Chondrocyte (in vitro differentiated cells): ENCODE measurements at places on chromosomes 2 and 18.

GRCh38 chr2:44120428-44120827, 48.2 kb upstream of the PPM1B start:
- H3K27me3 ChIP-seq: peaks cover 2% of the 10 kb centered on the region
- DNase-seq: no peak
- no peak overlapping the region for H3K27ac ChIP-seq

DNA sequence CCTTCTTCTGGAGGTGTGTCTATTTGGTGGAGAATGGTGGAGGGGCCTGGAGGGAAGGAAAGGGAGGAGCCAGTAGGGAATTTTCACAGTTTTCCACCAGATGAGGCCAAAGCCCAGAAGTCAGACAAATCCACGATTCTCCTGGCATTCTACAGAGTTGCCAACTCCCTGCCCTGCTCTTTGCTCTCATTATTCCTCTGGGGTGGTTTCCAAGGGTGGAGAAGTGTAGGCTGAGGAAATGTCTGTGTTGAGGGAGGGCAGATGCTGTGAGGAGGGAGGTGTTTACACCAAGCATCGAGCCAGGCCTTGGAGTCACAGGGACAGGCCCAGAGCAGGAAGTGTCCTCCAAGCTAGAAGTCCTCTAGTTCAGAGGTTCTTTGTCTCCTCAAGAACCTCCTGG, 124.1 kb upstream of the LGALSL start:
- H3K27me3 ChIP-seq: no peaks in the 10 kb centered on the region
- peaks cover 40% of the 10 kb centered on the region for H3K4me1 ChIP-seq
- DNase-seq: no peak
- H3K36me3 ChIP-seq: no peaks in the 10 kb centered on the region
- peak overlapping the region; percentile 93 for H3K27ac ChIP-seq

DNA sequence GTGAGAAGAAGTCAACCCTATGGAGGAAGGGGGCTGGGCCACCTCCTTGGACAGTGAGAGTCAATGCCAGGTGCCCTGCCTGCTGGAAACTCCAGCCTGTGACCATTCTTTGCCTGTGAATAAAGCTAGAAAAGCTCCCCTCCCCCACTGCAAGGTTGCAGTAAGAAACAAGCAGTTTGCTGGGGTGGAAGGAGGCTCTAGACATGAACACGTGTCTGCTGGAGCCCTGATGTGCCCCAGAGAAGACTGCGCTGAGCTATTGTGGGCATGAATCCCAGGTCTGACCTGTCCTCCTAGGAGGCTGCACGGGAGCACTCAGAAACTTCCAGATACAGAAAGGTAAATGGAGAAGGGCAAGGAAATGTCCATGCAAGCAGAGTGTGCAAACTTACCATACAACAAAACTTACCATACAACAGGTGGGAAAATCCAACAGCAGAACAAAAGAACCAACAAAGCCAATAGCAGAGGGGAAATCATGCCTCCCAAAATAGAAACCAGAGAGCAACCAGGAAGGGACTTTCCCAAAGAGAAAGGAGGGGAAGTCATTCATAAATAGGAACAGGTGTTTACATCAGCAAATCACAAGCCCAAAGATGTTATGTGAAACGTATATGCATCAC, 278.7 kb downstream of the BCL2 start:
- peaks cover 31% of the 10 kb centered on the region for H3K27me3 ChIP-seq
- no peaks in the 10 kb centered on the region for H3K4me1 ChIP-seq
- no peak for DNase-seq
- peaks cover 4% of the 10 kb centered on the region for H3K36me3 ChIP-seq
- no peak overlapping the region for H3K27ac ChIP-seq

DNA sequence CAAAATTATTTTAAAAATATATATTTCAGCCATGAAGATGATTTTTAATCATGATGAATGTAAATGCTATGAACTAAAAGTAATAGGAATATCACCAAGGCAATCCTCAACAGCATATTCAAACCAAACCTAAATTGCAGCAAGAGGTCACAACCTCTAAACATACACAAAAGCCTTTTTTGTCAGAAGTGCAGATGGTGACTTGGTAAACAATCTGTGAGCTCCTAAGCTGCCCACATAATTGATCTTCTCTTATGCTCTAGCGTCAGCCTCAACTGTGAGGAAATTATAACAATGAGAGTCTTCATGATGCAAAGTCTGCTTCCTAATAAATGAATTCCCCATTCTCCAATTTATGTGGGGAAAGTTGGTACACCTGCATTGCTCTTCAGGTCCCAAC, 113.2 kb downstream of the TSN start:
- no peak for DNase-seq
- no peaks in the 10 kb centered on the region for H3K4me1 ChIP-seq
- no peak overlapping the region for H3K4me3 ChIP-seq
- no peaks in the 10 kb centered on the region for H3K36me3 ChIP-seq
- H3K27ac ChIP-seq: no peak overlapping the region

DNA sequence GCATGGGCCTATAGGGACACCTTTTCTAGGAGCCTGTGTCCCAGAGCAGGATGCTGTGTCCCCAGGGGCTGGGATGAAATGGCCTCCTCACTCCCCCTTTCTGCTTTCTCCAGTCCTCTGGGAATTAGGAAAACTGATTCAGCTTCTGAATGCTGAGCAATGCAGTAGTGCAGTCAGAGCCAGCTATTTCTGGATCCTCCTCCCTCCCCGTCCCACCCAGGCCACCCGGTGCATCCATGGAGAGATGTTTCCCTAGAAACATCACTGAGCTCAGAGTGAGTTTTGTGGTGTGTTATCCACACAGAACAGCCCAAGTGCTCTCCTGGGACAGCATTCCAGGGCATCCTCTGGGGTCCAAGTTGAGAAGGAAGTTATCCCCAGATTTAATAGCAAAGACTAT, 125.5 kb downstream of the LOXHD1 start:
- no peaks in the 10 kb centered on the region for H3K4me1 ChIP-seq
- no peak overlapping the region for H3K4me3 ChIP-seq
- H3K36me3 ChIP-seq: no peaks in the 10 kb centered on the region
- no peak overlapping the region for H3K27ac ChIP-seq
- H3K27me3 ChIP-seq: peaks cover 29% of the 10 kb centered on the region

DNA sequence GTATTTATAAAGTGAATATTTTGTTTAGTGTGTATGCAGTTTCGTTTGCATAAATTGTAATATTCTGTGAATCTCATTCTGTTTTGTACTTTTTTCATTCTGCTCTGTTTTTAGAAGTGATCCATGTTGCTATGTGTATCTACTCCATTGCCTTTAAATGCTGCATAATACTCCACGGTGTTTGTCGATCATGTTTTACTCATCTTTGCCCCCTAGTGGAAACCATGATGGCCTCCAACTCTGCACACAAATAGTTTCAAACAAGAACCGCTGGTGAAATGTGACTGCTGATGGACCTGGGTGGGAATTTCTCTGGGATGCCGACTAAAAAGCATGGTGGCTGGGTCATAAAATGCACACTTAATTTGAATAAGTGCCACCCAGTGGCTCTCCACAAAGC, 32.0 kb upstream of the SKOR2 start:
- H3K27ac ChIP-seq: no peak overlapping the region
- no peak for DNase-seq
- H3K4me3 ChIP-seq: no peak overlapping the region
- peaks cover 23% of the 10 kb centered on the region for H3K27me3 ChIP-seq
- H3K4me1 ChIP-seq: no peaks in the 10 kb centered on the region

DNA sequence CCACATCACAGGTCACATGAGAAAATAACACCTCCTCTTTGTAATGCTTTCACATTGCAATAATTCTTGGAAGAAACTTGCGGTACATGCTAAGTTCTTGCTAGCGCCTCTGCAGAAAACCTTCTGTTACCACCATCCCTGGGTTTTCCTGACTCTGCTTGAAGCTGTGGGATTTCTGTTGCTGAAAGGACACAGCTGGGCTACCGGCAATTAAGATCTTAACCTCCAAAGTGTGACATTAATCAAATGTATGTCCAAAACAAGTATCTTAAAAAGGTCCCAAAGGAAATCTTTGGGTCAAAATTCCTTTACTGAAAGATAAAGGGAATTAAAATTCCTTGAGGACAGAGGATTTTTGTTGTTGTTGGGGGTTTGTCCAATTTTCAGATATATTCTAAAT, 7.5 kb downstream of the CCBE1 start:
- peaks cover 2% of the 10 kb centered on the region for H3K27me3 ChIP-seq
- DNase-seq: no peak
- H3K4me1 ChIP-seq: peaks cover 26% of the 10 kb centered on the region
- H3K27ac ChIP-seq: no peak overlapping the region

DNA sequence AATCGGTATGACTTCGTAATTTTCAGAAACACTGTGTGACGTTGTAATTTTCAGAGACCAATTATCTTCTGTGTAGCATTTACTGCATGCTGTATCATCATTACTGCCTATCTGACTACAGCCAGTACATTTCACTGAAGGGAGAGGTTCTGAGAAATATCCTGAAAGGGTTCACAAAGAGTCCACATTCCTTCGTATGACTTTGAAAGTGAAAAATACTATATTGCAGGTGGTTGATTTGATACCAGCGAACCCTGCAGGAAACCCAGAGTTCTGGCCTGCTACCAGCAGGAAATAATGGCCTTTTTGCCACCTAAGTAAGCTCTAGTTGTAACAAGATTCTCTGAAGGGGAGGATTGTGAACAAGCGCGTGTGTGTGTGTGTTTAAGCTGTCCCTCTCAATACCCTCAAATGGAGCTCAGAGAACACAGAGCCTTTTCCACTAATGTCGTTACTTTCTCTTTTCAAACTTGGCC, 155.5 kb downstream of the ARHGAP28 start:
- H3K27ac ChIP-seq: no peak overlapping the region
- peaks cover 7% of the 10 kb centered on the region for H3K36me3 ChIP-seq
- no peak for DNase-seq
- H3K4me1 ChIP-seq: peaks cover 26% of the 10 kb centered on the region

- DNase-seq: no peak
- peaks cover 3% of the 10 kb centered on the region for H3K4me1 ChIP-seq
- H3K4me3 ChIP-seq: no peak overlapping the region
- no peaks in the 10 kb centered on the region for H3K36me3 ChIP-seq
Measured at GRCh38 chr2:166984797-166985196, 96.5 kb downstream of the XIRP2 start.

DNA sequence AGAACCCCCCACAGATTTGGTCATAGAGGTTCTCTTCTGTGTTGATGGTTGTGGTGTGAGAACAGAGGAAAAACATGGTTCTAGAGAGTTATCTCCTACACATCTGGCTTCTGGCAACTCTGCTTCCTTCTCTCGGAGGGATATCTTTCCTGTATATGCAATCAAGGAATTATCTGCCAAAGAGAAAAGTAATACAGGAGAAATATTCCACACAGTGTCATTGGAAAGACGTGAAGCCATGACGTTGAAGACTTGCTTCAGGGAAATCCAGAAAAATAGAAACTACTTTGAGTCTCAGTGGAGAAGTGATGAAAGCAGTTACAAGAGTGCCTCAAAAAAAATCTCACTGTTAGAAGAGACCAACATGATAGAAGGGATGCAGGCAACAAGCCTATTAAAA, 78.5 kb downstream of the RAB31 start:
- H3K4me3 ChIP-seq: no peak overlapping the region
- DNase-seq: no peak
- H3K27ac ChIP-seq: no peak overlapping the region
- H3K4me1 ChIP-seq: peaks cover 47% of the 10 kb centered on the region

GRCh38 chr2:37449761-37450296, 105.4 kb downstream of the QPCT start:
- no peaks in the 10 kb centered on the region for H3K36me3 ChIP-seq
- no peak overlapping the region for H3K4me3 ChIP-seq
- H3K27ac ChIP-seq: no peak overlapping the region
- H3K4me1 ChIP-seq: peaks cover 22% of the 10 kb centered on the region
- no peaks in the 10 kb centered on the region for H3K27me3 ChIP-seq
- DNase-seq: no peak

GRCh38 chr2:178275600-178275999, 81.3 kb downstream of the OSBPL6 start:
- no peak overlapping the region for H3K4me3 ChIP-seq
- no peak overlapping the region for H3K27ac ChIP-seq
- H3K36me3 ChIP-seq: no peaks in the 10 kb centered on the region
- H3K4me1 ChIP-seq: peaks cover 27% of the 10 kb centered on the region
- no peaks in the 10 kb centered on the region for H3K27me3 ChIP-seq

DNA sequence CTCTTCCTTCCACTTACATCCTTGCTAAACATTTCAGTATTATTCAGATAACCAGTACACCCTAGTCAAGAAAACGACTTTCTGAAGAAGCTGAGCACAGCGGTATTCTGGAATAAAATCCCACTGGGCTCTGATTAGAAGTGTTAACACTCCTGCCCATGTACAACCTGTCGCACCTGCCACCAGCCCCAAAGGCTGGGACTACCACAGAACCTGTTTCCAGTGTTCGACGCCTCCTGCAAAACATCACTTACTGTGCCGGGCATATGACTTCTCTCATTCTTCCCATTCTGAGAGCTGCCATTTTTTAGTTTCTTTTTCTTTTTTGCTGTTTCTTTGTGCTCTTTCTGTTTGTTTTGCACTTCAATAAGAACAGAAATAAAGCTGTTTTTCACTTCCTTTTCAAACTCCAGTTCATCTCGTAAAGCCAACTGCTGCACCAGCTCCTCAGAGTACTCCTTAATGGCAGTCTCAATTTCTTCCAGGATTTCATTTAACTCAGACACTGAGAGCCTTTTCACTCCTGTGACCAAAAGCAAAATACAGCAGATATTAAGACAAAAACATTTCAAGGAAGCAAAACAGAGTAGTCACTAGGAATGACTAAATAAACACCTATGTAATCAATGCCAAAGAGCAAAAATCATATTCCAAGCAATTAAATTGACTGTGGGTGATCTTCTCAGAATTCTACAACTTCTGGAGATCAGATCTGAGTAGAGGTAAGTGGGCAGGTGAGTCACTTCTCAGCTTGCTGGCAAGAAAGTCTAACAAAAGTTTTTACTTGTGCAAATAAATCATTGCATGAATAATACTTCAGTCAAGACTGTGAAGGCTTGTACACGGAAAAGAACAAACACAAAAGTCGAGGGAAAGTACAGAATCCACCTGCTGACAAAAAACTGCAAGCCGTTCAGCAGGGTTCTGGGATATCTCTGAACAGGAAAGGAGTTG, 19.3 kb downstream of the FEZ2 start:
- peaks cover 18% of the 10 kb centered on the region for H3K4me1 ChIP-seq
- H3K4me3 ChIP-seq: no peak overlapping the region
- no peak for DNase-seq
- no peaks in the 10 kb centered on the region for H3K27me3 ChIP-seq
- H3K36me3 ChIP-seq: peaks cover 42% of the 10 kb centered on the region
- H3K27ac ChIP-seq: no peak overlapping the region

- H3K27ac ChIP-seq: peak overlapping the region; percentile 65
- H3K4me3 ChIP-seq: no peak overlapping the region
- no peaks in the 10 kb centered on the region for H3K36me3 ChIP-seq
- DNase-seq: peak; percentile 72
Measured at GRCh38 chr2:11574176-11575046, 40.6 kb downstream of the GREB1 start.

- no peaks in the 10 kb centered on the region for H3K27me3 ChIP-seq
- DNase-seq: no peak
- H3K27ac ChIP-seq: no peak overlapping the region
Measured at GRCh38 chr2:233832414-233832813, 21.9 kb downstream of the HJURP start.
